Fibroblast of lung (primary cell): ENCODE measurements at places on chromosomes 3 and 15. TPM values are rescaled to one million over a fixed set of nuclear protein-coding genes. Genes with fewer than 3 reads are reported as not detected.

The ZNF860 gene
- under 0.01 and 0.50 TPM in 2 replicates for total RNA-seq

The KBTBD12 gene
- not detected in 2 replicates for total RNA-seq

DNA sequence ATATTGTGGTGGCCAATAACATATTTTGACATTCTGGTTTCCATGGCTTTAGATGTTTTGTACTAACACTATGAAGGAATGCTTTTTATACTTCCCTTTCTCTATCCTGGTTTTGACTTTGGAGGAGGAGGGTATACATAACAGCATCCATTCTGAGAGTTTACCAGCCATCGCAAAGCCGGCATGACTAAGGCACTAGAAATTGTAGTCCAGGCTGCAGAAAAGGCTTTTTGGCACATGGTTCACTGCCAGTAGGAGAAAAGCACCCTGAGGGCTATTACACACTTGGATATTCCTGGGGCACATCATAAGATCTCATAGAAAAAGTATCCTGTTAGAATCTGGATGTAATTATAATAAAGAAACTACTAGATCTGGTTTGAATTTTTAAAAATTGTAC, 101.8 kb downstream of the STT3B start:
- no peak overlapping the region for H3K4me3 ChIP-seq
- H3K36me3 ChIP-seq: peaks cover 1% of the 10 kb centered on the region
- H3K27ac ChIP-seq: no peak overlapping the region
- H3K27me3 ChIP-seq: no peaks in the 10 kb centered on the region
- H3K4me1 ChIP-seq: no peaks in the 10 kb centered on the region
- DNase-seq: peak; percentile 61

GRCh38 chr3:142445816-142446254, 2.0 kb downstream of the XRN1 start:
- peak; percentile 36 for DNase-seq
- peaks cover 6% of the 10 kb centered on the region for H3K4me1 ChIP-seq
- H3K4me3 ChIP-seq: peak overlapping the region; percentile 100
- H3K27ac ChIP-seq: peak overlapping the region; percentile 34
